Common myeloid progenitor, CD34-positive (primary cell): ENCODE measurements at places on chromosomes 16 and 17.
A peak's percentile ranks its signal among the peaks of the same experiment; 100 is the strongest.

GRCh38 chr16:23754594-23755483 lies at the start of gene CHP2:
CHP2 (plus strand) TSS chr16:23755026; CDS start chr16:23755050, 24 bp downstream.
- peak; percentile 11 for DNase-seq

DNA sequence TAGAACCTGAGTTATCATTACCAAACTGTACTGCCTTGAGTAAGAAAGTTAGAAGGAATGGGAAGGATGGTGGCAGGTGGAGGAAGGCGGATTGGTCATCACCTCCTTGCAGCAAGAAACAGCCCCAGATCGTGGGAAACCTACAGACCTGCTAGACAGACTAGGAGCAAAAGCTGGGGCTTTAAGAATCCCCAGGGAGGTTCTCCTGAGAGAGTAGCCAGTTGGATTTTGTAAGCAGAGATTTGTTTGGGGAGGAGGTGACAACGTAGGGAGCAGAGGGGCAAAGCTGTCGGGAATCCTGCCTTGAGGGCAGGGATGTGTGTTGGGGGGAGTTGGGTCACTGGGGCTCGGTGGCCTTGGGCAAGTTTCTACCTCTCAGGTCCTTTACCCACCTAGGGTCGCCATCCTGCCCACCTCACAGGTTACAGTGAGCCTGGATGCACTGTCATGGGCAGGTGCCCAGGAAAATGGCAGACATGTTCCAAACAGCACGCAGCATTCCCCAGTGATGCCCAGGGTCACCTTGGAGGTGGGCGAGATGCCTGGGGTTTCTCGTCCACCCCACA lies 49.2 kb upstream of the STH start:
- DNase-seq: no peak

GRCh38 chr16:89375021-89375420 lies 115.3 kb downstream of the ANKRD11 start:
- DNase-seq: peak; percentile 41

DNA sequence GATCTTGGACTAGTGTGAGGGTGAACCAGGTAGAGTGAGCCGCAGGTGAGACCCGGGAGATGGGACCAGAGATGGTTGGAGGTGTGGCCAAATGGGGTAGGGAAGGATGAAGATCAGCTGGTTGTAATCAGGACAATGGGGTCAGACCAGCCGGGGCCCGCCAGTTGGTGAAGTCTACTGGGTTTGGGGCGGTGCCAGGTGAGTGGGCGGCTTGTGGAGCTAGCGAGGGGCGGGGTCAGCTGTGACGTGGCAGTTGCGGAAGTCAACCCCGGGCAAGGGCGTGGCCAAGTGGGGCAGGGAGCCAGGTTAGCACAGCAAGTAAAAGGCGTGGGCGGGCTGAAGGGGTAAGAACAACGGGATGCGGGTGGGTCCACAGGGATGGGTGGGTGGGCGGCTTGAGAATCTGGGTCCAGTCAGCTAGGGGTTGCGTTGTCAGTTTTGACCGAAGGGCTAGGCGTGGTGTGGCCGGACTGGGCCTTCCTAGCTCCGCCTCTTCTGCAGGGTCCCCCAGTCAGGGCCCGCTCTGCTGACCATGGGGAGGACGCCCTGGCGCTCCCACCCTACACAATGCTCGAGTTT lies 25.5 kb upstream of the ALKBH5 start:
- peak; percentile 91 for DNase-seq

- no peak for DNase-seq
Observed at GRCh38 chr17:1509290-1509881, 7.0 kb downstream of the INPP5K start.
